ENCODE measurements at places on chromosomes 3 and 15.

DNA sequence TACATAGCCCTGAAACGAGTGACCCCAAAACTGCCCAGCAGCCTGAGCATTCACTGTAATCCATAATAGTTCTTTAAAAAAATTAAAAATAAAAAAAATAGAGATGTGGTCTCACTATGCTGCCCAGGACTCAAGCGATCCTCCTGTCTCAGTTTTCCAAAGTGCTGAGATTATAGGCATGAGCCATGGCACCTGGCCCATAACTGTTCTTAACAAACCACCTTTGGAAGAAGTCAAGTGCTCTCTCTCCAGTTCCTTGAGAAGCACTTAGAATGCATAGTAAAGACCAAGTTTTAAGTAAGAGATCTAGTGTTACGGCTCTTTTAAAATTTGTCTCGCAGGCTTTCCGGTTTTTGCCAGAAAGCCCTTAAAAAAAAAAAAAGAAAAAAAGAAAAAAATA is 8.2 kb downstream of the CDC25A start:
- DNase-seq, result no peak

DNA sequence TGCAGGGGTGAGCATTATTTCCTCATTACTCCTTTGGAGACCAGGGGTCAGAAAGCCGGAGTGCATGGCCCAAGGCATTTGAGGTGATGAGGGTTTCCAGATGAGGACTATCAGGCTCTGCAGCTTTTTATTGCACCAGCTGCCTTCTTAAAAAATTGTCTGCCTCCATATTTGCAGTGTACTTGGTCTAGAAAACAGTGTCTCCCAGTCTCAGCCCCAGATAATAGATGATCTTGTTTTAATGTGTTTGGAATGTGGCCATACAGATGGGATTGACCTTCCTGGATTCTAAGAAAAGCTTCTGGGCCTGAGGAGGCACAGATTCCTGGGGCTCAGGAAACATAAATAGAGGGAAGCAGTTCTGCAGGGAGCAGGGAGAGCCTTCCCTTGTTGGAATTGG is 123.3 kb downstream of the GABRG3 start:
- DNase-seq, result no peak

DNA sequence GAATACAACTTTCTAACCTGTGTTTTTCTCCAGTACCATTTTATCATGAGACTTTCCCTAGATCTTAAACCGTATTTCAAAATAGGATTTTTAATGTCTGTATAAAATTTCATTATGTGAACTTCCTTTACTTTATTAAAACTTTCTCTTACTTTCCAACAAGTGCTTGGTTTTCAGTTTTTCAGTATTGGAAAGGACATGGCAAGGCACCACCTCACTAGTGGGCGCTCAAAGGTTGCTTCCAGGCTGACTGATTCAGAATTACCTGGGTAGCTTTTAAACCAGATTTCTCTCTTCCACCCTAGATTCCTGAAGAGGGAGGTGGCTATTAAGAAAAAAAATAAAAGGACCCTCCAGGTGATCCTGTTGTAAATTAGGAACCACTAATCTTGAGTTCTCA is 236.6 kb downstream of the SOX2 start:
- no peak for DNase-seq

- no peak for DNase-seq
Observed at GRCh38 chr3:169384573-169384972, 278.9 kb downstream of the MECOM start.

DNA sequence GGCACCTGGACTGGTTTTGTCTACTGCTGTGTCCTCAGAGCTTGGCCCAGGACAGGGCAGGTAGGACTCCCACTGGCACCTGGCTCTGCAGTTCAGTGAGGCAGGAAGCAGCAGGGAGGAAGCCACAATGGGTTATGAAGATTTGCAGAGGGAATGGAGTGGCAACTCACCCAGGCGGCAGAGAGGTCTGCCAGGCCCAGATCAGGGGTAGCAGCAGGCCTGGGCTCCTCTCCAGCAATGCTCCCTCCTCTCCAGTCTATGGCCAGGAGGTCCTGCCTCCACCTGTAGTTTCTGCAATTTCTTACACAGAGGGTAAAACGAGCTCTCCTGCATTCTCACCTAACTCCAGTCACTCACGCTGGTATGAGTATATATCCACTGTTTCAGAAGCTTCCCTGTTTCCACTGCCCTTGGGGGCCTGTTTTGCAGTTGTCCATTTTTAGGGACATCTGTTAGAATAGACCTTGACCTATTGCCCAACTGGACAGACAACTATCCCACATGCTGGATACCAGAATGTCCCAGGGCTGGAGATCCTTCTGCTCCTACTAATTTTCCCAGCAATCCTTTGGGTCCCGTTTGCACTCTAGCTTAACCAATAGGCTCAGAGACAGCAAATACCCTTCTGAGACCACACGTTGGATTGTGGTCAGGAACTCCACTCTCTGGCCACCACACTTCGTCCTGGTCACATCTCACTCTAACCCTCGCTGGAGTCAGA is 35.2 kb downstream of the HMCES start:
- DNase-seq, result peak; percentile 61

DNA sequence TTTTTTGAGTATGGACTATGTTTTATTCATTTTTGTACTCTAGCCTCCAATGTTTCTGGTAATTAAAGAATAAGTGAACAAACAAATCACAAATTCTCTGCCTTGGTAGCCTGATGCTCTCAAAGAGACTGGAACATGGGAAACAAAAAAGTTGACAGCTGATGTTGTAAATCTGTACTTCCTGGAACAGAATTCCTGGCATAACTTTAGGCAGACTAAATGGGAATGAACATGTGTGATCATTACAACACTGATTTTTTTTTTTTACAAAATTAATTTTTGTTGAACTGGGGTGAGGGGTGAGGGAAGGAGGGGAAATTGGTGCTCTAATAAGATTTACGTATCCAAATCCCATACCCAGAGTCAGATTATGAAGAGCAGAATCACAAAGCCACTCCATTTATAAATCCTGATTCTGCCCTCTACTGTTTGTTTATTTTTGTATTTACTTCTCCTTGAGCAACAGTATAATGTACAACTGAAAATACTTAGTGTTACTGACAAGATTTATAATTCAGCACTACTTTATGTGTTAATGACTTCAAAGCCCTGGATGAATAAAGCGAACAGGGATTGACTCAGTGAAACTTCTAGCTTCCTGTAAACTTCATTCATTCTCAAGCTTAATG is 165.0 kb downstream of the FRMD5 start:
- DNase-seq, result peak; percentile 27

DNA sequence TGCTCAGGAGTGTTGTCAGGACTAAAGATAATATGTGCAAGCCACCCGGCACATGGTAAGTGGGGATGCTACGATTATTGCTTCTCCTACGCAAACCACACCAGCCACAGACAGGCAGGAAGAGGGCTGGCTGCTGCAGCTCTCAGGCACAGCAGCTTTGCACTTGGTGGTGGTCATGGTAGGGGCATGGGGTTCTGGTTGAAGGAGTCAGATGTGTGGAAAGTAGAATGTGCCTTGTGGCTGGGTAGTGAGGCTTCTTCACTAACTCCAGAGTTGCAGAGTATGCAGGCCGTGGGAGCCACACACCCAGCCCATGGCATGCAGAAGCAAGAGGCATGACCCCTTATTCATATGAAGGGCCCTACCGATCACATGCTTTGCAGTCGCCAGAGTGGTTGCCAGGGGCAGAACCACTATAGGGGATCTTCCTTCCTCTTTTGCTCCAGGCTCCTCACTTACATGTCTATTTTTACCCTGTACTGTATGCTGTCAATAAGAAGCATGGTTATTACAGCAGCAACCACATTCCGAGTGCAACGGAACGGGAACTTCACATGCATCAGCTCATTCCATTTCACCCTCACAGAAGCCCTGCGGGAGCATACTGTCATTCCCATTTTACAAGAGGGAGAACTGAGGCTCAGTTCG is 59.2 kb upstream of the HERC1 start:
- DNase-seq, result no peak

DNA sequence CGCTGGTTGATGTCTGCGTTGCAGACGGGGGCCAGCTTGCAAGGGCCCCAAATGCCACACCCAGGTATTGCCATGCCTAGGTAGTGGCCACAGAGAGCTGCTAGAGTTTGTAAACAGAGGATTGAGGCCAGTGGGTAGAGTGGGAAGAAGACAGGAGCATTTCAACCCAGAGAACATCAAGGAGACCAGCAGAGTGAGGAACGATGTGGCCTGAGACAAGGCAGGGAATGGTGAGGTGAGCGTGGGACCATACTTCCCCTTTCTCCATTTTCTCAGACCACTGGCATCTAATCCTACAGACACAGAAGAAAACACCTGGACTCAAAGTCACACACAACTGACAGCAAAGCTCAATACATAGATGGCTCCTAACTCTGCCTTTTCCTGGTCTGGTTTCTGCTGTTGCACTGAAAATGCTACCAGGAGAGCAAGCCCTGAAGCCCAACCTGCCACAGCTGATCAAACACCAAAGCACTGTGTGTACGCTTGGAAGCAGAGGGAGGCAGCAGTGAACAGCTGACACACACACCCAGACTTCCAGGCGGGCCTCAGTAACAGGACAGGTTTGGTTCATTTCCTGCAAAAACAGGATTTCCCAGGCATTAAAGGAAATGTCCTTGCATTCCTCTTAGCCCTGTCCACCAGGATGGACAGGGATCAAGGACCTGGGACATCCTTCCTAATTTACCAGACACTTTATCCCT is 1.6 kb downstream of the FAM174B start:
- DNase-seq, result no peak

DNA sequence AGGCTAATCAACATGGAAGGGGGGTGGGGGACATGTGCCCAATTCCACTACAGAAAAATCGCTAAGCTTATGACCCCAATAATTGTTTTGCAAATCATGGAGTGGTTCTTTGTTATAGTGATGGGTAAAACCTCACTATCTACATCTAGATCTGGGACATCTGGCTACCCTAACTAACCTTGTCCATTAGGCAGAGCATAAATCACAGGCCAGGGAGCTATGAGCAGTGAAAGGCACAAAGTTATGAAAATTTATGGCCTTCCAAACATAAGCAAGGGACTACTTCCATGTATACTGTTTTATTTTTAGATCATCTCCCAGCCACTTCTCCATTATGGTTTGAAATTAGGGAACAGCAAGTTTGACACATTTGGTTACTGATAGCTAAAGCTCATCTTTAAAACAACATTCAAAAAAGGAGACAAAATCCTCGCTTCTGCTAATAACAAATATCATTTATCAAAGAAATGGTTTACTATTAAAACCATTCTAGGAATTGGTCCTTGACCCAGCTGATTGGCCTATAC is 78.3 kb downstream of the RSL24D1 start:
- no peak for DNase-seq

- peak; percentile 49 for DNase-seq
Observed at GRCh38 chr3:152197451-152197850, 71.3 kb upstream of the MBNL1 start.

DNA sequence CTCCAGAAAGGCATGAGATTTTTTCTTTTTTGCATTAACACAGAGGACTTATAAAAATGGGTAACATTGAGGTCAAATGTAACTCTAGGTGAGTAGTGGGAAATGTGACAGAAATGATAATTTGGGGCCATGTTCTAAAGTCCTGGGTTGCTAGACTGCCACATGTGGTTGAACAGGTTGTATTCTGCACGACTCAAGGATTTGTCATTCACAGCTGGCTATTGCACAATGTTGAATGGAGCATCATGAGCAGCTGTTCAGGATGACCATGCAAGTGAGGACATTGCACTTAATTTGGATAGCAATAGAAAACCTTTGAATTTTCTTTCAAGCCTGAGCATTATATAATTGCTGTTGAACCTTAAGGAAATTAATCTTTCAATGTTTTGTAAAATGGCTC is 396.6 kb downstream of the NAALADL2 start:
- DNase-seq, result peak; percentile 60

- DNase-seq, result no peak
Observed at GRCh38 chr3:31525532-31525931, 7.2 kb upstream of the STT3B start.

DNA sequence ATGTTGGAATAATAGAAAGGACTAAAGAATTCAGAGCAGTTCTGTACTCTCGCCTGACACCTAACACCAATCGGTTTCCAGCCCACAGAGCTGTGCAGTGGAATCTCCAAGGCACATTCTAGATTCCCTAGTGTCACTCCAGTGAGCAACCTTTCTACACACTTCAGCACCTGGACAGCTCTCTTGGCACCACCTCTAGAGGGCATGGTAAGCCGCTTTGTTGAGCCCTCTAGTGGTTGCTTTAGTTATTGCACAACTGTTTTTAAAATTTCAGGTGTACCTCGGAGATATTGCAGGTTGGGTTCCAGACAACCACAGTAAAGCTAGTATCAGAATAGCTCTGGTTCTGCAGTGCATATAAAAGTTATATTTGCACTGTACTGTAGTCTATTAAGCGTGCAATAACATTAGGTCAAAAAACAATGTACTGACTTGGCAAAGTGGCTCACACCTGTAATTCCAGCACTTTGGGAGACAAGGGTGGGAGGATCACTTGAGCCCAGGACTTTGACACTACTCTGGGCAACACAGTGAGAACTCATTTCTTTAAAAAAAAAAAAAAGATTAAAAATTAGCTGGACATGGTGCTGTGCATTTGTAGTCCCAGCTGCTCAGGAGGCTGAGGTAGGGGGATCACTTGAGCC is 26.5 kb upstream of the ERC2 start:
- peak; percentile 71 for DNase-seq

DNA sequence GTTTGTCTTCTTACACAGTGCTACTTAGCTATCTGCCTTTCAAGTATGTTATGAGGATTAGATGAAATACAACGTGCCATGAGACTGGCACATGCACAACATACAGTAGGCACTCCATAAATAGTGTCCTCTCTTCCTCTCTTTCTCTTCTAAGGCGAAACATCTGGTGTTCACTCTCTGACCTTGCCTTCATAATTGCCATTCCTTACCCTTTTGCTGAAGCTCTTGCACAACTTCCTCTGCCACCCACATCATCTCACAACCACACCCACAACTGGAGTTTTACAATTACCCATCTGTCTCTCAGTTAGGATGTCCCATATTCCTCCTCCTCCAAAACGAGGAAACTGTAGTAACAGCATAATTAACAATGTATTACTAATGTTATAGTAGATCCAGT is 26.4 kb upstream of the ACP3 start:
- peak; percentile 85 for DNase-seq

GRCh38 chr15:77521206-77521605 is 100.5 kb downstream of the HMG20A start:
- no peak for DNase-seq

GRCh38 chr3:38105525-38105924 is 31.4 kb downstream of the ACAA1 start:
- DNase-seq, result no peak

DNA sequence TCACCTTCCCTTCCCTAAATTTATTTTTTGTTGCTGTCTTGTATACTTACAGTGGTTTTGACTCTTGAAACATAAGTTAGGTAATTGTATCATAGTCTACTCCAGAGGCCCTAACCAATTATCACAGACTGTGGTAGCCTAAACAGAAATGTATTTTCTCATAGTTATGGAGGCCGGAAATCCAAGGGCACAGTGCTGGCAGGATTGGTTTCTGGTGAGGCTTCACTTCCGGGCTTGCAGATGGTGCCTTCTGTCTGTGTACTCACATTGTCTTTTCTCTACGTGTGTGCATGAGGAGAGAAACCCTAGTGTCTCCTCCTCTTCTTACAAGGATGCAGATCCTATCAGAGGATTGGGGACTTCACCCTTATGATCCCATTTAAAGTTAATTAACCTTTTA is 290.2 kb upstream of the KCNMB2 start:
- DNase-seq, result no peak
